Thyroid gland (tissue), 4 donors: ENCODE measurements at places on chromosomes 5 and 9. TPM values are rescaled to one million over a fixed set of nuclear protein-coding genes. Genes with fewer than 3 reads are reported as not detected.

The DBH gene
- 0.15 TPM for total RNA-seq

The FOXD4L5 gene
- not detected for total RNA-seq

The THBS4 gene
- total RNA-seq, result 4.5 TPM

The PCDHA4 gene
- 2.1 TPM for total RNA-seq

DNA sequence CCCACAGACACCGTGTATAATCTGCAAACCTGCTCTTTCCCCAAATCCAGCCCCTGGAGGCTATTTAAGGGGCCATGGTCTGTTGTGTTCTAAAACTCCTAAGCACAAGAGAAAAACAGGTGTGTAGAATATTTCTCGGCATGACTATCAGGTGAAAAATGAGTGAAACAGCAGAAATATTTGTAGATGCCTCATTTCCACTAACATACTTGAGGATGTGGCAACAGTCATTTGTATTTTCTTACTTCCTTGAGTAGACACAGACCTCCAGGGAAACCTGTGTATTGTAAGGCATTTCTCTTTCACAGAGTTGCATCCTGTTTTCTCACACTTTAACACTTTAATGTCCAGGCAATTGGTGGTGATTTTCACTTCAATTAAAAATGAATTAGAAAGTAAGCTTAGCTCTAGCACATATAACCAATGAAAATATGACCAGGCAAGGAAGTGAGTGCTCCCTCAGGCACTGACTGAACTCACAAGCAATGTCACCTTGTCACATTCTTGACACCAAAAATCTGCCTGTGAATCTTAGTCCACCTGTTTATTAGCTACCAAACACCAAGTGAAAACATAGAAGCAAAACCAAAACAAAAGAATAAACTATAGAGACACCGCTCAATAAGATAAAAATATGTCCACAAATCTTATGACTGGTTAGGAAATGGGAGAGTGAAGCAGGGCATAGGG is 64.4 kb downstream of the DIRAS2 start:
- DNase-seq, result no peak

DNA sequence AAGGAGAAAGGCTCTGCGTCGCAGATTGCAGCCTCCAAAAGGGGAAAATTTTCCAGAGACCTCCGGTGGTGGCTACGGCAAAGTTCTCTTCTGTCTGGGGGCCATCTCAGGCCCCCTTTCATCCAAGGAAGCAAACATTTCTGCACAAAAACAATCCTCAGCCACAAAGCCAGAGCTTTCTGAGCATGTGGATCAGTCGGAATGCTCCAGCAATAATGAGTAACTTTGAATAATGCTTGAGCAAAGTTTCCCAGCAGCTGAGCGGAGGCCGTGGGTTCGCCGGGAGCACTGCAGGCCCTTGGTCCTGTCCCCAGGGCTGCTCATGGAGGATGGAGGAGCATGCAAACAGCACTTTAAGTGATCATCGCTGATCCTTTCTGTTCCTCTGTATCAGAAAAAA is 60.2 kb upstream of the UNC5A start:
- no peak for DNase-seq

- no peak for DNase-seq
Observed at GRCh38 chr5:149015126-149015525, 47.7 kb downstream of the SH3TC2 start.

GRCh38 chr5:175129619-175130018 is 314.4 kb downstream of the DRD1 start:
- DNase-seq, result no peak

DNA sequence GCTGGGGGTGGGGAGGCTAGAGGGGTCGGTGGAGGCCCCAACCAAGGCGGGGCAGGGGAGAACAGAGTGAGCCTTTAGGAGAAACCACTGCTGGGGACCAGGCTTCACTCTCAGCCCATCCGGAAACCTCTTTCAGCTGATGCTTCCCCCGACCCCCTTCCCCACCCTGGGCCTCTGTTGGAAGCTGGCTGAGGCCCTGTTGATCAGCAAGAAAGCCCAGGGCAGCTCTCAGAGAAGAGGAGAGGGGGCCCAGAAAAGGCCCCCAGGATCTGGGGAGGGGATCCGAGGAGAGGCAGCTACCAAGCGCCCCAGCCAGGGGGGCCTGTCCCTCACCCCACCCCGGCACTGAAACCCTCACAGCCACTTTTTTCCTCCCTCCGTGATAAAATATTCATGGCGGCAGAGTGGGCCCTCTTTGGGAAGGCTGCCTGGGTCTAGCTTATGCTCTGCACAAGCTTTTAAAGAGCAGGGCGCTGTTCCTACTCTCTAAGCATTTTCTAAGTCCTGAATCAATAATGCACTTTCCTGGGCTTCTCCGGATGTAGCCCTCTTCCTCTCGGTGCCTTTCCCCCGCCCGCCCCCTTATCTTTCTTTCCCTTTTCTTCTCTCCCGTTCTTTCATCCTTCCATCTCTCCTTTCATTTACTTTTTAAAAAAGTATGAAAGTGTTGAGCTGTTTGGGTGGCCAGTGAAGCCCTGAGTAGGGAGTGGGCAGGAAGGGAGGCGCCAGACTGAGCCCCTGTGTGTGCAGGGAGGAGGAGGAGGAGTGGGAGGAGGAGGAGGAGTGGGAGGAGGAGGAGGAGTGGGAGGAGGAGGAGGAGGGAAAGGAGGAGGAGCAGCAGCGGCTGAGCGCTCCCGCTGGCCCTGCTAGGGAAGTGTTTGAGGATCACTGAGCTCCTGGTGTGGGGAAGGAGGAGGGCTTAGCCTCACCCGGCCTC is 23.5 kb downstream of the NTNG2 start:
- DNase-seq, result no peak
